CD8-positive, alpha-beta memory T cell (primary cell): ENCODE measurements at places on chromosomes 3 and 15. TPM values are rescaled to one million over a fixed set of nuclear protein-coding genes. Genes with fewer than 3 reads are reported as not detected.

GRCh38 chr15:93973287-93973686 is 258.1 kb upstream of the MCTP2 start:
- DNase-seq = no peak
- H3K27me3 ChIP-seq = no peaks in the 10 kb centered on the region
- H3K36me3 ChIP-seq = no peaks in the 10 kb centered on the region
- H3K4me3 ChIP-seq = no peak overlapping the region
- H3K27ac ChIP-seq = no peak overlapping the region

DNA sequence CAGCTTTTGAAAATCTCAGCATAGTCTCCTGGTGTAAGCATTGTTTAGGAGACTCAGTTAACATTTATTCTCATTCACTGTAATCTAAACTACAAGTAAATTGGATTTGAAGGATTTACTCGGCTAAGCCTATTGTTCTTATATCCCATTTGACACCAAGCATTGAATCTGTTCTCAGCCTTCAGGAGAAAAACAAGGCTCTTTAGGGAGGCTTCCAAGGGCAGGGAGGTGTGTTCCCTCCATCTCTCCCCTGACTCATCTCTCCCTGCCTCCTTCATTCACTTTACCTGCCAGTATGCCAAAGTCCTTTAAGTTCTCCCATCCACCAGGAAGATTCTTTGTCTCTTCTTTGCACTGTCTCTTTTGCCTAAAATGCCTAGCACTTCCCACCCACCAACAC is 347.8 kb downstream of the MFSD1 start:
- H3K36me3 ChIP-seq = no peaks in the 10 kb centered on the region
- H3K27ac ChIP-seq = no peak overlapping the region
- H3K27me3 ChIP-seq = no peaks in the 10 kb centered on the region
- DNase-seq = no peak
- no peak overlapping the region for H3K4me3 ChIP-seq
- no peaks in the 10 kb centered on the region for H3K4me1 ChIP-seq

DNA sequence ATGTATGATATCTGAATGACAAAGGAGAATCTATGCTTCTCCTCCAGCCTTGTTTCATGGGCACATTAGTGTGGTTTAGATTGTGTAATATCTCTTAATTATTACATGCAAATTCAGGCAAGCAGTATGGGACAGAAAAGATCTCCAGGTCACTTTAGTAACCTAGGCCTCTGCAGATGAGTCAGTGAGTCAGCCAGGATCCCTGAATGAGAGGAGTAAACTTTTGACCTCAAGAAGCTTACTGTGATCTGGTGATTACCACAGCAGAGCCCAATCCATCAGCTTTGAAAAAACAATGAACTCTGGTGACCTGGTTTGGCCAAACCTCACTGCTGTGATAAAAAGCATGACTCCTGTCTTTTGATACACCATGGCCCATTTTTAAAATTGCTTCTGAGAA is 107.8 kb downstream of the LRRN1 start:
- H3K27me3 ChIP-seq = no peaks in the 10 kb centered on the region
- H3K27ac ChIP-seq = no peak overlapping the region
- DNase-seq = no peak
- H3K36me3 ChIP-seq = no peaks in the 10 kb centered on the region
- no peak overlapping the region for H3K4me3 ChIP-seq
- H3K4me1 ChIP-seq = no peaks in the 10 kb centered on the region

DNA sequence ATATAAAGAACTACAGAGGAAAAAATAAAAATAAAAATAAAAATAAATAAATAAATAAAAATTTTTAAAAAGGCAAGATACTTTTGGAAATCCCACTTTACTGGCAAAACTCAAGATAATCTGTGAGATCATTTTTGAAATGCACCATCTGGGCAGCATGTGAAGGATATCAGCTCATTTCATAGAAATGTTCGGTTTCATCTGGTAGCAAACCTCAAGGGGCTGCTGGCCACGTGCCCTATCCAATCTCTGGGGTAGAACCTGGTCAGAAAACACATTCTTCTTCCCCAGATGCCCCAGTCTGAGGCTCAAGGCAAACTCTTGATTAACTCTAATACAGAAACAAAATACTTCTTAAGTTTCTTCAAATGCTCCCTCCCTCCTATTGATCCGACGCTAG is 166.0 kb downstream of the FMN1 start:
- H3K4me3 ChIP-seq = no peak overlapping the region
- H3K4me1 ChIP-seq = no peaks in the 10 kb centered on the region
- H3K36me3 ChIP-seq = no peaks in the 10 kb centered on the region

CCRL2 gene
- total RNA-seq = 2.7 TPM

IFT57 gene
- 45.9 TPM for total RNA-seq

STAB1 gene
- total RNA-seq = 9.7 TPM

SPTSSB gene
- not detected for total RNA-seq
